ENCODE measurements at places on chromosomes 6 and 20.
A peak's percentile ranks its signal among the peaks of the same experiment; 100 is the strongest.

DNA sequence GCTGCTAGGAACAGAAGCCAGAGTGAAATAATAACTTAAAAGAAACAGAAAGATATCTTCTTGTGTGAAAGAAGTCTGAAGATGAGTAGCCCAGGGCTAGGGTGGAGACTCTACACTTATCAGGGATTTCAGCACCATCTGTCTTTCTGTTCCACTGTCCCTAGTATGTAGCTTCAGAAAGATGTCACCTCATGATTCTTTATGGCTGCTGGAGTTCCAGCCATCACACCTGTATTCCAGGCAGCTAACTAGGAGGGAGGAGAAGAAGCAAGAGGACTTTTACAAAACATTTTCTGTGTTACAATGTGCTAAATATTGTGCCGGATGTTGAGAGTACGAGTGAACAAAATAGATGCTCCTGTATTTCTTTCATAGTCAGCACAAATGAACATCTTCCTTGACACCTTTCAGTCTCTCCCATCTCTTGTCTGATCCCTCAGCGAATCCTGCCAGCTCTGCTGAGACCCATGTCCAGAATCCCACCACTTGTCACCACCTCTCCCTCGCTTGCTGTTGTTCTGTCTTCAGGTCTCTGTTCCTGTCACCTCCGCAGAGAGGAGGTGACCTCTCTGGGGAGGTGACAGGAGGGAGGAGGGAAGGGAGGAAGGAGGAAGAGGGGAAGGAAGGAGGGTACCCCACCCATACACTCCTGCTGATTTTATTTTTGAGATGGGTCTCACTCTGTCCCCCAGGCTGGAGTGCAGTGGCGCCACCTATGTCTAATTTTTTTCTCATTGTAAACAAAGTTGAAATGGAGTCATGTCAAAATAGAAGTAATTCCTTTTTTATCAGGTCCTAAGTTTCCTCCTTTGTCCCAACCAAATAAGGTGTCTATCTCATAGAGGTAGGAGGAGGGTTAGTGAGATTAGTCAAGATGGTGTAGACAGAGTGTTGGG, 188.9 kb downstream of the TFAP2C start:
- no peak for DNase-seq

DNA sequence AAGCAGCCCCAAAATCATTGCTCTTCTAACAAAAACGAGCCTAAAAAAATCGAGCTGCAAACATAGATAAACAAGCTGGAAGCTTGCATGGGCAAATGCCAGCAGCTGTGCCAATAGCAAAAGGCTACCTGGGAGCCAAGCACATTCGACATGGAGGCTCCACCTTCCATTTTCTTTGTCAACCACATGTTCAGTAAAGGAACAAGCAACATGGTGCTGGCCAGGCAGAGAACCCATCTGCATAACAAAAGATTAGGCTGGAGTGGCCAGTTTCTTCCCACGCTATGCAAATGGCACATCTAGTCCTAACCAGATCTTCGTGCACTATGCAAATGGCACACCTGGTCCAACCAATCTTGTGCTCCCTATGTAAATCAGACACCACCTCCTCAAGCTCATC, 110.5 kb downstream of the KIF16B start:
- DNase-seq: no peak

DNA sequence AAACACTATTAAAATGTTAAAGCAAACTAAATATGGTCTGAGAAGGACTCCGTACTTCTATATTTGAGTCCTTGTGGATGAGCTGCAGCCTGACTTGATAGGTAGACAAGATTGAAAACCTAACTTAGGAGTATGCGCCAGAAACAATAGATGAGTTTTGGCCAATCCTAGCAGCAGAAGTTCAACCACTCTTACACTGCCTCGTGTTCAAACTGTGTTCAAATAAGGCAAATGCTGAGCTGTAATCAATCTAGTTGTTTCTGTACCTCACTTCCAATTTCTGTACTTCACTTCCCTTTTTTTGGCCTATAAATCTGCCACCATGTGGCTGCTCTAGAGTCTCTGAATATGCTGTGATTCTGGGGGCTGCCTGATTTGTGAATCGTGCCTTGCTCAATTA, 13.2 kb upstream of the SERINC1 start:
- no peak for DNase-seq

DNA sequence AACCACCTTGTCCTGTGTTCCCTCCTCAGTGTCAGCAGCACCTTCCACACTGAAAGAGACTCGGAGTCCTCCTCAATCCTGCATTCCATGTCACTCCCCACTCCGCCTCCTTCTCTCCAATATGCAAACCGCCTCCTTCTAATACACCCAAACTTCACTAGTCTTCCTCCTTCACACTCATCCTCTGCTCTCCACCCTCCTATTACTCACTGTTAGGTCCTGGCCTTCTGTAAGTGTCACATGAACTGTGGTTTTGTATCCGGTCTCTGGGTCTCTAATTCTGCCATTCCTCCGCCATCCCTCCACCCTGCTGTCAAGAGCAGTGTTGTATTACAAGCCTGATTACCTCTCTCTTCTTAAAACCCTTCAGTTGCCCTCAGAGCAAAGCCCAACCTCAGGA, 200.5 kb upstream of the CDYL start:
- no peak for DNase-seq

GRCh38 chr6:125406741-125407140, 105.0 kb upstream of the HDDC2 start:
- no peak for DNase-seq

- DNase-seq: no peak
Observed at GRCh38 chr20:16224836-16225235, 348.4 kb downstream of the KIF16B start.

DNA sequence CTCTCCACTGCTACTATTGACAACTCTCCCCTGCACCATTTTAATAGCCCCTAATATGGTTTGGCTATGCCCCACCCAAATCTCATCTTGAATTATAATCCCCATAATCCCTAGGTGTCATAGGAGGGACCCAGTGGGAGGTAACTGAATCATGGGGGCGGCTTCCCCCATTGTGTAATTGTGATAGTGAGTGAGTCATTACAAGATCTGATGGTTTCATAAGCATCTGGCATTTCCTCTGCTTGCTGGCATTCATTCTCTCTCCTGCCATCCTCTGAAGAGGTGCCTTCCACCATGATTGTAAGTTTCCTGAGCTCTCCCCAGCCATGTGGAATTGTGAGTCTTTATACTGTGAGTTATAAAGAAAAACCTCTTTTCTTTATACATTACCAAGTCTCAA, 74.1 kb upstream of the TCF21 start:
- no peak for DNase-seq

DNA sequence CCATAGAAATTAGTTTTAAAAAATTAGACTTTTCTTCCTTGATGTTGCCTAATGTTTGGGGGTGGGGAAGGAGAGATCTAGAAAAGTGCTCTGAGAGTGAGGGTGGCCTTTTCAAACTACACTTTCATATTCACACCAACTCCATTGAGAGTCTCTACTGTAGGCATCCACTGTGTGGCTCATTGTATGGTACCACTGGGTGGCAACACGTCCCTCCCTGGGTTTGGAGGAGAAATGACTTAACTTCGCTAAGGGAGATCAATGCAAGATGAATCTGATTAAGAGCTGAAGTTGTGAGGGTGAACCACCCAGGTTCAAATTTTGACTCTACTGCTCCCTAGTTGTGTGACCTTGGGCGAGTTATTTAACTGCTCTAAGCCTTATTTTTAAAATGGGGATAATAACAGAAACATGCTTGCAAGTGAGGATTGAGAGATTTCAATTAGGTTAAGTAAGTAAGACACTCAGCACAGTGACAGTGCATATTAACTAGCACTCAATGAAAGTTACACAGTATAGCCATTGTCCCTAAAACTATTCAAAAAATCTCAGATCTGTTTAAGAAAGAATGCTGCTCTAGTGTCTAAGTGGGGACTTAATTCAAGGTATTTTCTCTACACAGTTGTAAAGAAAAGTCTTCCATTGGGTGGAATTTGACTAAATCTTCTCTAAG, 193.5 kb upstream of the CNR1 start:
- DNase-seq: peak; percentile 15

DNA sequence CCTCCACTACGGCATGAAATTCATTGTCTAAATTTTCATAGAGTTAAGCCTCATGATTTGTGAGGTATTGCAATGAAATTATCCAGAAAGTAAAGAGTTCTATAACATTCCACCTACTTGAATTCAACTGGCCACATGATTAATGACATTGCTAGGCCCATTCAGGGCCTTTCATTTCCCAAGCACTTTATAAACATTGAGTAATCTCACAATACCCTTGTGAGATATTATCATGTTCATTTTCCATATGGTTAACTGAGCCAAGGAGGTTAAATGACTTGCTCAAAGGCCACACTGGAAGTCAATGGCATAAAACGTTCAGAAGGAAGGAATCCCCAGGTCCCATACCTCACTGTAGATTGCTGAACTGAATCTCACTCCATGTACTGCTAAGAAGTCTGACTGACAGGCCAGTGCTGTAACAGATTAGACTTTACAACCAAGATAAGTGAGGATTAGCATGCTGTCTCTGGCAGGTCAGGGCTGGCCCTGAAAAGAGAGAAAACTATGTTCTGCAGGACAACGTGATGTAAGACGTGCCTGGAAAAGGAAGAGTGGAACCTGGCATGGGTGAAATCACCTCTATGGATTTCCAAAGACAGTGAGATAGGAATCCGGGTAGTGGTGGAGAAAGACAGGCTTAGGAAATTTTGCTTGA, 75.9 kb upstream of the SPACA1 start:
- DNase-seq: no peak

- no peak for DNase-seq
Observed at GRCh38 chr6:122422614-122423267, 23.3 kb downstream of the HSF2 start.

DNA sequence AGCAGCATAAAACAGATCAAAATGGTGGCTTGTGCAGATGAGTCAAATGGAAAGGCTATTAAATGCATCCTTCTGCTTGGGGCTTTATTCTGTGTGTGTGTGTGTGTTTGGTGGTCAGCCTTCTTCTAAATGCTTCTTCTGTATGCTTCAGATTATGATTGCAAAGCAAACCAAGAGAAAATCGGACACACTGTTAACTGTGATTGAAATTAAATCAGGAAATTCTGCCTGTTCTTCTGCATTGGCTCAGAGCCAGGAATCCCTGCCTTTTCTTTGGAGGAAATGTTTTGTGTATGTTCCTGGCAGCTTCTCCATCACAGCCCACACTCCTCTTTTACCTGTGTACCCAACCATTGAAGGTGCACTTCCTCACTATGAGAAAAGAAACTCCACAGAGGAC, 22.3 kb upstream of the PDE10A start:
- DNase-seq: no peak

DNA sequence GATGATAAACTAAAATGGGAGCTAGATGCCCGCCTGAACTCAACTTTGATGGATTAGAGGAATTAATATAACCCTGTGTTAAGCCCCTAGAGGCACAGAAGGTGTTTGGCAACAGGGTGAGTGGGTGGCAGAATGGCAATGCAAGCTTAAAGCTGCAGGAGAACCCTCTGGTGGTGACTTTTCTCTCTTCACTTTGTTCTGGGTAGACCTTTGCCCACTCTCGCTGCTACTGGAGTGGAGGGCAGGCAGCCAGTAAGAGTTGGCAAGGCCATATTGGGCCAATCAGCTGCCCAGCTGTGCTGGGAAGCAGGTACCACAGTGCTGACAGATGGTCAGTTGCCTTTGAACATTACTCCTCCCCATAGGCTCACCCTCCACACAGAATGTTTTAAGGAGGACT, 468.2 kb downstream of the MMUT start:
- DNase-seq: no peak

GRCh38 chr20:22771706-22772105, 187.3 kb upstream of the FOXA2 start:
- no peak for DNase-seq

GRCh38 chr20:46371656-46372055, 34.8 kb downstream of the ELMO2 start:
- no peak for DNase-seq

DNA sequence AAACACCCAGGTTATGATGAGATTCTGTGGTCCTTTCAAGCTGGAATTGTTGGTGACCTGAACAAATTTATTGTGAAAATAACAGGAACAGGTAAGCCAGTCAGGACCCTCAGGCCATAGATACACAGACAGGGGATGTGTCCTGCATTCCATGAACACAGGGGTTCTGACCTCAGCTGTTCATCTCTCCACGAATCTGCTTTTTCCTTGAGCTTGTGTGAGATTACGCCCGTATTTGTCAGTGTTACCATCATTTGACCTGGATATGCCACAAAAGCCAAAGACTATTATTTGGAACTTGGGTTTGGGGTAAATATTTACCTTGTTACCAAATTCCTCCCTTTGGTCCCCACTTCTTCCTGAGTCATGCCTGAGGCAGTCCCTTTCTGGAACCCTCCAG, 288.9 kb downstream of the PREX1 start:
- no peak for DNase-seq

DNA sequence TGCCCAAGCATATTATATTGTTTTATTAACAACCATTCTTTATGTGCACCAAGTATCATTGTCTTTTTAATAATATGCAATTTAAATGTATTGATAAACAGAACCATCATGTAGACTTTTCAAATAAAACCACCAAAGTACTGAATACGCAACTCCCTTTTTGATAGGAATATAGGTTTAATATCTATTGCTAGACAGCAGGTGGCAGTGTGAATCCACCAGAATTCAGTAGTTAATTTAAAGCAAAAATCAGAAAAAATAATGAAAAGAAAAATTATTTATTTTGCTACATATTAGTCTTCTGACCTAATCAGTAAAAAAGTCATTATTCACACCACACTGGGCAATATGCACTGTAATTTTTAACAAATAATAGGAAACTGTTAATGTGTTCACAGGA, 143.7 kb downstream of the KLHL32 start:
- DNase-seq: peak; percentile 27

GRCh38 chr6:36969988-36970891, 15.7 kb downstream of the PI16 start:
- no peak for DNase-seq

DNA sequence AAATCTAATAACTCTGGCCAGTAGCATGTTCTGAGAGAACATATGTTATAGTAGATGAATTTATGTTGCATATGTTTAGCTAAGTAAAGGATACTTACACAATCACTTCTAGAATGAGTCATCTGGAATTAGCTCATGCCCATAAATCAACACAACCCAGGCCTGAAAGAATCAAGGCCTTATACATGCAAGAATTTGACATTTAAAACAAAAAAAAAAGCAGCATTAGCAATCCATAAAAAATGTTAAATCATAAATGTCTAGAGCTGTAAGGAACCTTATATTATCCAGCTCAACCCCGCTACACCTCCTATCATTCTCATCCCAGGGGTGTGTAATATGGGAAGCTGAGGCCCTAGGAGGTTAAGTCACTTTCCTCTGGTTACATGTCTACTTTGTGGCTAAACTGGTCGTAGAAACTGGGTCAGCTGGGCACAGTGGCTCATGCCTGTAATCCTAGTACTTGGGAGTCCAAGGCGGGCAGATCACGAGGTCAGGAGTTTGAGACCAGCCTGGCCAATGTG, 105.2 kb upstream of the CARMIL1 start:
- DNase-seq: peak; percentile 55
